ENCODE measurements at places on chromosomes 12 and 14.

GRCh38 chr12:1836854-1837421 lies 16.6 kb downstream of the LRTM2 start:
- DNase-seq, result no peak

DNA sequence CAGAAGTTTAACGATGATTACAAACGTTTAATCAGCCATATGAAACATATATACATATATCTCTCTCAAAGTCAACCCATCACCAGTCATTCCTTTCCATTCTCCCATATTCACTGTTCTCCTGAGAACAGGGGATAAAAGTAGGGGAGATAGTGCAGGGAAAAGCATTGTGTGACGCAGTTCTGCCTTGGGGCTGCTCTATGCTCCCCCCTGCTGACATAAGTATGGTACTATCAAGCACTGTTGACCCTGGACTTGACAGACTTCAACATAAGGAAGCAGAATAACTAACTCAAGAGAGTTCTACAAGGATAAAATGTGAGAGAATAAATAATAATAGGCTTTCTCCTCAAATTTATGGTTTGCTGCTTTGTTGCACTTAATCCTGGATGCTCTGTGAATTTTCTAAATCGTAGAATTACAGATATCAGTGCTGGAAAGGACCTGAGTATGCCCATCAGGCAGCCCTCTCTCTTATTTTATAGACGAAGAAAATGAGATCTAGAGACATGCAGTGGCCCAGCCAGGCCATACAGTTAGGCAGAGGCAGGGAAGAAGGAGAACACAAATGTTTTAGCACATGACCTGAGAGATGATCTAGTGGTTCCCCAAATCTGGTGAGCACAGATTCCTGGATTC lies 87.2 kb downstream of the SCN8A start:
- no peak for DNase-seq

- DNase-seq, result no peak
Observed at GRCh38 chr14:56131865-56132833, 13.9 kb downstream of the PELI2 start.

DNA sequence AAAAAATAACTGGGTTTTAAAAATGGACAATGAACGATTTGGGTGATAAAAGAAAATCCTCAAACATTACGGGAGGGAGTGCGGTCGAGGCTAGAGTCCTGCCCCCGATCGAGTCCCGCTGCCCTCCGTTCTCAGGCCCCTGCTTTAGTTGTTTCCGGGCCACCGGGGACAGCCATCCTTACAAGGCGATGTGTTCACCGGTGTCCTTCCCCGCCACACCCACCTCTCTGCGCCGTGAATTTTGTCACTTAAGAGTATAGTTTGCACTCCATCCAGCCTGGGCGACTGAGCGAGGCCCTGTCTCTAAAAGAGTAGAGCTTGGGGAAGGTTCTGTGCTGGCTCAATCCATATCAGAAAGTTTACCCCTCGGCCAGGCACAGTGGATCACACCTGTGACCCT lies 2.9 kb downstream of the ULK1 start:
- DNase-seq, result no peak

GRCh38 chr14:99420711-99421110 lies 59.9 kb downstream of the SETD3 start:
- DNase-seq, result no peak

GRCh38 chr14:69428289-69428998 lies 30.0 kb downstream of the SLC39A9 start:
- no peak for DNase-seq

GRCh38 chr14:40630471-40630870 lies 976.2 kb upstream of the LRFN5 start:
- no peak for DNase-seq

DNA sequence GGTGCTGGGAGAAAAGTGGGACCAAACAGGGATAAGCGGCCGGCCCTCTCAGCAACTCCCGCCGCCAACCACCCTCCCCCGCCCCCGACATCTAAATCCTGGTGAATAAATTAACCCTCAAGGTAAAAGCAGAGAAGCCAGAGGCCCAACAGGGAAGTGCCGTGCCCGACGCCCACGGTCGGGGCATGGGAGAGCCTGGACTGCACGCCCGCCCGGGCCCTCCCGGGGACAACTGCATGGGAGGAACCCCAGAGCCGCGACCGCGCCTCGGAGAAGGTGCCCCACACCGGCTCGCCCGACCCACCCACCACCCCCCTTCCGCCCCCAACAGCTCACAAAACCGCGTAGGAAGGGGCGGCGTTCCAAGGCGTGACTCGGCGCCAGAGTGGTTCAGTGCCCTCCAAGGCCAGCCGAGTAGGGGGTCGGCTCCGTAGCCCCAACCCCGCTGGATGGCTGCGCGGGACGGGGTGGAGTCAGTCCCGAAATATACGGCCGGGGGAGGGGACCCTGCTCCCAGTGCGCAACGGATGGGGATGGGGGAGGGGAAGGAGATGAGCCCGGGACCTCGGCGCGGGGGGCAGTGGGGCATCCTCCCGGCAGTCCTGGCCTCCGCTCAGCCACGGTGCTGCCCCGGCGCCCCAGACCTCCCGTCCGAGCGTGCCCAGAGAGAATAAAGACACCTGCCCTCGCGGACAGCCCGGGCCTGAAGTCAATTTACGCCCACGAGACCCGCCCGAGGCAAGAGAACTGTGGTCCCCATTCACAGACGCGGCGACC lies 732 bp downstream of the SLC25A29 start:
- no peak for DNase-seq

GRCh38 chr12:45402288-45402687 lies 186.4 kb downstream of the ANO6 start:
- DNase-seq, result no peak
